ENCODE measurements at places on chromosomes 3 and 15.

DNA sequence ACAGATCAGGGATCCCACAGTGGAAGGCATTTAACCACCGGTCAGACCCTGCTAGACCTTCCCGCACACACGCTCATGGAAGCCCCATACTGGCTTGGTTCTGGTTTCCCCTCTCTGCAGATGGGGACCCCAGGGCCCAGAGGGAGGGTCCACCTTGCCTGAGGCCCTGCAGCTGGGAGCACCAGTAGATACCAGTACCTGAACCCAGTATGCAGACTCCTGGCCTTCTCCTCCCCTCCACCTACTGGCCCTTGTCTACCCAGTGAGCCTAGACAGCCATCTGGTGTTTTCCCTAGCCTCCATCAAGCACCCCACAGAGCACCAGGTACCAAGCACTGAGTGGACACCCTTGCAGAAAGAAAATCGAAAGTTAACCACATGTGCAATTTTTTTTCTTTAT lies 65.1 kb downstream of the MEGF11 start:
- DNase-seq, result no peak

DNA sequence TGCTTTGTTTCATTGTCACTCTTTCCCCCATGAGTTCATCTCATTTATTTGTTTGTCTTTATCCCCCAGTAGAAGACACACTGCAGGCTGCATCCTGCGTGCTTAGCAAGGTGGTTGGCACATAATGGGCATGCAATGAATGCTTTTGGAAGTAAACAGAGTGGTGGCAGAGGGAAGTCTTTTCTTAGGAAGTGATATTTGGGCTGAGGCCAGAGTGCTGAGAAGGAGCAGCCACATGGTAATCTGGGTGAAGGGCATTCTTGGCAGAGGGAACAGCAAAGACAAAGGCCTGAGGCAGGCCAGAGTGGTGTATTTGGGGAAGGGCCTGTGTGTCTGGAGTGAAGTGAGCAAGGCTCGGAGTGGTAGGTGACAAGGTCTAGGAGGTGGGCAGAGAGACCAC lies 17.7 kb upstream of the ADAMTS7 start:
- DNase-seq, result no peak

DNA sequence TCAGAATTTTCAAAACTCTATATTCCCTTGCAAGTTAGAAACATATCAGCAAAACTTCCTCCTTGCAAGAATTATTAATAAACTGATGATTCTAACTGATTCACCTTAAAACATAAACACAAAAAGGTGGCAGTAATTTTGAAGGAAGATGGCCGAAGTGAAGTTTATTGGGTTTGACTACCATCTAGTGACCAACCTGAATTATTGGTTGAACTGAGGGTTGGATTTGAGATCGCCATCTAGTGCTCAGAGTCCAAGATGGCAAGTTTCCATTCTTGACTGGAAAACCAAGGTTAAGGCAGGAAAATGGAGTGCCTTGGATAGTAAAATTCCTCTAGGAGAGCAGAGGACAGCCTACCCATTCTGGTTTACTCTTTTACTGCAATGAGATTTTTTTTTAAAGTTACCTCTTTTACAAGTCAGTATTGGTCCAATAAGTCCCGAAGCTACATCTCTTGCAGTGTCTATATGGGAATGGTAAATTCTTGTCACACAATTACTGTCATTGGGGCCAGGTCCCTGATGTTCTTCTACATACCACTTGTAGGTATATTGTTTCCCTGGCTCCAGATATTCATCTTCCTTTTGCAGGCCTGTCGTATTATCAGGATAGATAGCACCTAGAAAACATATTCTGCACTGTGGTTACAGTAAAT lies 51.6 kb upstream of the CP start:
- peak; percentile 40 for DNase-seq

GRCh38 chr3:127411083-127411727 lies 123.4 kb upstream of the PRR20G start:
- DNase-seq, result no peak

GRCh38 chr3:173221010-173221409 lies 80.0 kb upstream of the SPATA16 start:
- no peak for DNase-seq

GRCh38 chr3:111590143-111590491 lies 5.0 kb downstream of the ZBED2 start:
- DNase-seq, result no peak

GRCh38 chr3:172202797-172203196 lies 163.4 kb downstream of the FNDC3B start:
- DNase-seq, result no peak

DNA sequence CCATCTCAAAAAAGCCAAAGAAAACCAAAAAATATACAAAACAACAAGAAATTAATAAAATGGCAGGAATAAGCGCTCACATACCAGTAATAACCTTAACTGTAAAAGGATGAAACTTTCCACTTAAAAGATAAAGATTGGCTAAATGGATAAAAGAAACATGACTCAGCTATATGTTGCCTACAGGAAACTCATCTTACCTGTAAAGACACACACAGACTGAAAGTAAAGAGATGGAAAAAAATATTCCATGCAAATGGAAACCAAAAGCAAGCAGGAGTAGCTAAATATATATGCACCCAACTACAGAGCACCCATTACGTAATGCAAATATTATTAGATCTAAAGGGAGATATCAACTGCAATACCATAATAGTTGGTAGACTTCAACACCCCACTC lies 49.7 kb downstream of the ADAM10 start:
- DNase-seq, result no peak

- no peak for DNase-seq
Observed at GRCh38 chr15:38680775-38681174, 116.2 kb upstream of the RASGRP1 start.

DNA sequence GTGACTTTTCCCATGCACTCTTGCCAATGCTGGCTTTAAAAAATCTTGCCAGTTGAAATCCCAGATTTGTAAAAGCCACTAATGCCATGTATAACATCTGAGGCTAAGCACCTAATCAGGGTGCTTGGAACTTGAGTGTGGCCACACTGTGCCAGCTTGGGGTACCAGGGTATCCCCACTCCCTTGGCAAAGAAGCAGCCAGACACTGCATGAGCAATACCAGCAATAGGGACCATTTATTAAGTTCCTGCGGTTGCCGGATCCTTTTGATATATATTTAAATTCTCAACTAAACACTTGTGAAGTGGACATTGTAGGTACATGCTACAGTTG lies 2.2 kb upstream of the RHCG start:
- no peak for DNase-seq

DNA sequence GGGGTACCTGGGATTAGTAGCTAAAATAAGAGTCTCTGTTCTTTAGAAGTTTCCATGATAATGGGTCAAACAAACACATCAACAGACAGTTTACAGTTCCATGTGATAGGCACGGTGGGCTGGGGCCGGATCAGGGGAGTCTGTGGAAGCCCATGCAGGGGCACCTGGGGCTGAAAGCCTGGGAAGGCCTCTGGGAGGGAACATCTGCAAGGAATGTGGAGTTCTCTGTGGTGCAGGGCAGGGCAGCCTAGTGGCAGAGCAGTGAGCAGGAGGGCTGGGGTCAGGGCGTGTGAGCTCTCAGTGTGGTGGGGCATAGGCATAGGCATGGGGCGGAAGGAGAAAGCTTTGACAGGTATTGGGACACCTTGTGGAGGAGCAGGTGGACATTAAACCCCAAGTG lies 207.7 kb upstream of the TRIM42 start:
- DNase-seq, result no peak

DNA sequence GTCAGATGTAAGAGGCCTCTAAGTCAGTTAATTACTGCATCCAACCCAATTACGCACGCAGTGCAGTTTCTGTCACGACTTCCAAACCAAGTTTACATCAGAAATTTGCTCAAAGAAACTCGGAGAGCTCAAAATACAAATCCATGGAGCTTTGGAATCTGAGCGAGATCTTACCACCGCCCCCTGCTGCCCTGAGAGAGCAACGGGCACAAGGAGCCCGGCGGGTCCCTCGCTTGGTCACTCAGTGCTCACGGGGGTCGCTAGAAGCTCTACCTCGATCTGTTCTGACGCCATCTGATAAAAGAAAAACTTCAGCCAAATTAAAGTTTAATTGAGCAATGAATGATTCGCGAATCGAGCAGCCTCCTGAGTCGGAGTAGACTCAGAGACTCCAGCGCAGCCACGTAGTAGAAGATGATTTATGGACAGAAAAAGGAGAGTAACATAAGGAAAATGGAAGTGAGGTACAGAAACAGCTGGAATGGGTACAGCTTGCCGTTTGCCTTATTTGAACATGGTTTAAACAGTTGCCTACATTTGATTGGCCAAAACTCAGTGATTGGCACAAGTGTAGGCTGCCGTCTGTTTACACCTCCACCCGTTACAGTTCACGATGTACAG lies 232.7 kb upstream of the ATP10A start:
- no peak for DNase-seq

DNA sequence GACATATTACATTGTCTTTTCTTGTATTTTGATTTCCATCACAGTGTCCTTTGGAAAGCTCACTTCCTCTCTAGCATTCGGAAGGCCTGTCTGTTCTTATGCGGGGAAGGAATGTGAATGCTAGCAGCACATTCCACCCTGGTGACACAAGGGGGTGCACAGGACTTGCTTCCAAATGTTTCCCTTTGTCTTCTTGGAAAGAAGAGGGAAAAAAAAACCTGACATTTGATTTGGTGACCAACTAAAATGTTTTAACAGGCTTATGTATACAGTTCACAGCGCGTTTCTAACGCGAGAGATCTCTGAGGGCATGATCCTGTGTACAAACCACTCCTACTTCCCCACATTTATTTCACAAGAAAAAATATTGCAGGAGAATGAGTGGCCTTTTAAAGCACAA lies 107.6 kb upstream of the FXR1 start:
- no peak for DNase-seq

DNA sequence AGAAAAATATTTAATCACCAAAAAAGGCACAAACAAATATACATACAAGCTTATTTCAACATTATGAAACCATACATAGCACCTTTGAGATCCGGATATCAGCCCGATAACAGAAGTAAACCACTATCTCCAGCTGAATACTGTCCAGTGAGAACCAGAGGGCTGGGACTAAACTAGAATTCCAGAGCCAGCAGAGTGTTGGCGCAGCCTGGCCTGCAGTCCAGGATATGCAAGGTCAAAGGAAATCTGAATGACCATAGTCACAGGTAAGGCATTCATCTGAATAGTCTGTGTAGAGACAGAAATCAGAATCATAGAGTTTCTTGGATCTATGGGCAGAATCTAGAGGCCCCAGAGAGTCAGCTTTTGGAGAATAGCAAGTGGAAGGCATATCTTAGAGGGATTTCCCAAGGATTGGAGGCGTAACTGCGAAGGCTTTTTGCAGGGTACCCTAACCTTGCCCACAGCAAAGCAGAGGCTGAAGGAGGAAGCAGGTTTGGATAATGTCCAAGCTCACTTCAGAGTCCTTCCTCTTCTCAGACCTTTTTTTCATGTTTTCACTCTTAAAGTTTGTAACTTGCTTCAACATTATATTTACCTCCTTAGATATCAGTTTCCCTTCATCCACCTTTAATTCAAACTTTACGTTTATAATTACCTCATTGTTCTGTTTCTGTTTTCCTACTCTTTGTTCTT lies 32.5 kb upstream of the TP63 start:
- DNase-seq, result no peak

- no peak for DNase-seq
Observed at GRCh38 chr15:98791046-98791701, 142.8 kb downstream of the IGF1R start.

DNA sequence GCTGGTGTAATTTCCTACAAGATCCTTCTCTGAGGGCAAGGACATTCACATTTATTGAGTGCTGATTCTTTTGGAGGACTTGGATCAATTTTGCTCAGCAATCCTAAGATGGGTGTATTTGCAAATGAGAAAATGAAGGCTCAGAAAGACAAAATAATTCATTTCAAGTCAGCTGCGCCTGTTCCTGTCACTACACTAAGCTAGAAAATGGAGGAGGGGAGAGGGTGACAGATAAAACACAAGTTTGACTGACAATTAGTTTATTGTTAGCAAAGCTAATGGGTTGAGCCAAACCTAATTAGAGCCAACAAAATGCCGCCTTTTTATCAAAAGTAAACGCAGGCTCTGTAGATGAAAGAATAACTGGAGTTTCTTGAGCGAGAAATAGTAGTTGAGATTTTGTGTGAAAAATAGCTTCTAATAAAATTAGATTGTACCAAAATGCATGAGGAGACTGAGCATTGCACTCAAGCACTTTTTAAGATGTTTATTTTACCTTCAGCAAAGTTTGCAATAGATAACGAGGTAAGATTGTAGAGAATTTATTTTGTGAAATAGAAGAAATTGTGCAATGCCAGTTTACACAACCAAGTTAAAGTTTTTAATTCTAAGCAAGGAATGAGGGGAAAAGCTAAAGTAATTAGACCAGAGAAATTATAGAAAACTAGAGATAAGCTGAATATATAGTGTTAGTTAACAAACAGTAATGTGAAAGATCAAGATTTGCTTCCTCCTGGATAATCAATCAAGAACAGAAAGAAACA lies 39.6 kb upstream of the SECISBP2L start:
- DNase-seq, result no peak

DNA sequence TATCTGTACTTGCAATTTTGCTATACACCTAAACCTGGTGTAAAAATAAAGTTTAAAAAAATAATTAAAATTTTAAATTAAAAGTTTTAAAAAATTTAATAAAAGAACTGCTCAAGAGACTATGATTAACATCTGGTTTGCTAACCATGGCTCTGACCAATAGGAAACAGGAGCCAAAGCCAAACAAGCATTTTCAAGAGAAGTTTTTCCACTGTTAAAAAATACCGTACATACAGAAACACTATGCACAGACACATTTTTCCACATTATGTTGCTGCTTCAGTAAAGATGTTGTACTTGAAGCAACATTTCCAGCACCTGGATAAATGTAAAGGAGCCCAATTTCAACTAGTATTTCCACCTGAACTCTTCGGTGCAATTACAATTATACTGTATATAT lies 543.9 kb upstream of the NAALADL2 start:
- DNase-seq, result no peak

Measured in GM04503 (cell line).